Amygdala (tissue), 56 donors: ENCODE measurements at places on chromosomes 5 and 9.

DNA sequence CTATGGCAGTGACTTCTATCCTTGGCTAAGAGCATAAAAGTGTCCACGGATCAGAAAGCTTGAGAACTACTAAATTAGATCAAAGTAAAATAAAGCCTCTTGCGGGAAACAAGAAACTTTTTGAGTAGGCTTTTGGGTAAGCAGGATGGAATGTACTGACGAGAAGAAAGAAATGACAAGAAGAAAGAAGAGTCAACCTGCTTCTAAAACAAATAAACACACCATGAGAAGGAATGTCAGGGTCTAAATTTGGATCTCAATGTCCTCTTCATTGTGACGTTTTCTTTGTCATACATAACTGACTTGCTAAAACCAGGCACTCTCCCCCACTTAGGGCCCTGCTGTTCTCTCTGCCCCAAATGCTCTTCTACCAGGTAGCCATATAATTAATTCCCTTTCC, 290.1 kb upstream of the PTGER4 start:
- DNase-seq: no peak

DNA sequence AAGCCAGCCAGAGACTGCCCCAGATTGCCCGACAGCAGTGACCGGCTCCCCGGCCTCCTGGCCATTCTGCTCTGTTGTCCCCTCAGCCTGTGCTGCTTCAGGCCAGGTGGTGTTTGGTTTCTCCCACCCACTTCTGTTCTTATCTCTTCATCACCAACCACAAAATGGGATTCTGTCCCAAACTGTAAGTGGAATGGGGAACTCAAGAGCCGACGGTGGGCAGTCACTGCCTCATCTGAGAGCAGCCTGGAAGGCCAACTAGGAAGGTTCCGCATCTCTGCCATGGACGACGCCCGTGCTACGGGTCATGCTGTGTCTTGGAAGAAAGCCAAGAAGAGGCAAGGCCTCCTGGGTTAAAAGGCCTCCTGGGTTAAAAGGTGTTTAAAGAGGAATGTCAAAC, 219.0 kb upstream of the PIK3R1 start:
- no peak for DNase-seq

DNA sequence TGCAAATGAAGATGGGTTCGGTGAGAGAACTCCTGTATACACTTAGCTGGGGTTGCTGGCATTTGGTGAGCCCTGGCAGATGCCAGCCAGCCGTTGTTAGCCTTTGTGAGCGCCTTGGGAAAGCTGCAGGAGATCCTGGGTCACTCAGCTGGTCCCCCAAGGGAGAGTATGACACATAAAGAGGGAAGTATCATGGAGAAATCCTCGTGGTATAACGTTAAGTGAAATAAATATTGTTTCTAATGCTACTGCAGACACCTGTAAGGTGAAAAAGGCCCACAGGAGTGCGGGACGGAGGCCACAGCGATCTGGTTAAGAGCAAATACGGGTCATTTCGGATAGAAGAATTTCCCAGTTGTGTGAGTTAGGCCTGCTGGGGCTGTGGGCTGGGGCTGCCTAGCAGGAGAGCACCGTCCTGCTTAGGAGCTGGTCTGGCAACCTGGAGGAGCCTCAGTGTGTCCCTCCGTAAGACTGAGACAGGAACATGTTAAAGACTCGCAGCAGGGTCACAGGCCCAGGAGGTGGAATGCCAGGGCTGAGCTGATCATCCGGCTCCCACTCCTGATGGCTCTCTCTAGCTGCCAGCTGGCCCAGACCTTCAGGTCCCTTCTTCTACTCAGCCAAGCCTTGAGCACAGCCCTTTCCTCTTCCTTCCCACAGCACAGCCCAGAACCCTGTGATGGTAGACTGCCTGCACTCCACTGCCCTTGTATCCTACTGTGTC, 4.9 kb downstream of the NKX2-5 start:
- DNase-seq: no peak

DNA sequence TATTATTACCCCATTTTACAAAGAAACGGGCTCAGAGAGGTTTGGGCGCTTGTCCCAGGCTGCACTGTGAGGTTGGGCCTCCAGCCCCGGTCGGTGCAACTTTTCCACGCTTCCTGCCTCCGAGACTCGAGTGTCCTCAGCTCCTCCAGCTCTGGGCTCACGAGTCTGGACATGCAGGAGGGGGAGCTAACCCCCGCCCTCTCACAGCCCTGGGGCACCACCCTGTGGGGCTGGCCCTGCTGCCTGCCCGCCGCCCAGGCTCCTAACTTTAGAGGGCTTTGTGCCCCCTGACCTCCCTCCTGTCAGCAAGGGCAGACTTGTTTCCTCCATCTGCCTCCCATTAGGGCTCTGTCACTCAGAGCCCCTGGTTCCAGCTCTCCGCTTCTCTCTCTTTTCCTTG, 4.3 kb upstream of the ASB6 start:
- DNase-seq: no peak

DNA sequence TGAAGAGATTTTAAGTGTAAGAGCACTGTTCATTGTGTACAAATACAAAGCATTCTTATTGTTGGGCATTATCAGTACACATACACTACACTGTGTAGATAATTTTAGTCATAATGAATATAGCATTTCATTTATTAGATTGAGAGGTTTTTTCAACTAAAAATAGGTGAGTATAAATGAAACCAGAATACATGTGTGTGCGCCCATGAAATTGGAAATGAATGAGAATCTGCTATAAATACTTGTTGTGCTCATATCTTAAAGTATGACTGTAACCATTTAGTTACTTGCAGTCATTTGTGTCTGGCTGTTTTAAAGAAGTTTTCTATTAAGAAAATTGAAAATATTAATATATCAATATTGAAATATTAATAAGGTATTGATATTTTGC, 189.0 kb upstream of the MEF2C start:
- DNase-seq: no peak

GRCh38 chr5:81066102-81066501, 105.9 kb downstream of the RASGRF2 start:
- DNase-seq: no peak

DNA sequence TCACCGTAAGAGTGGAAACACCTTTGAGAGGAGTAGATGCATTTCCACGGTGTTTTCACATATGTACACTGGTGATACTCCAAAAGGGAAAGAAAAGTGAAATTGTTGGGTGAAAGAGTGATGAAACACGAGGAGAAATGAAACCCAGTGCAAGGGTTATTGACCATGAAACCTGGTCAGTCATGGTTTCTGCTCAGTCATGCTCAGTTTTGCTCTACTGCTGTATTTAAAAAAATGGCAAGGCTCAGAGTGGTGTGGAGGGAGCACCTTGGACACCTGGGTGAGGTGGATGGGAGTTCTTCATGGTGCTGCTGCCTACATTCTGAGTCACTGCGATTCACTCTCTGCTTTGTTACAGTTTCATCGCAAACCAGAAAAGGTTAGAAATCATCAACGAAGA, 32.3 kb downstream of the NTRK2 start:
- DNase-seq: no peak

- DNase-seq: no peak
These were observed 1.2 kb downstream of the CDHR2 start for GRCh38 chr5:176550275-176550831.

DNA sequence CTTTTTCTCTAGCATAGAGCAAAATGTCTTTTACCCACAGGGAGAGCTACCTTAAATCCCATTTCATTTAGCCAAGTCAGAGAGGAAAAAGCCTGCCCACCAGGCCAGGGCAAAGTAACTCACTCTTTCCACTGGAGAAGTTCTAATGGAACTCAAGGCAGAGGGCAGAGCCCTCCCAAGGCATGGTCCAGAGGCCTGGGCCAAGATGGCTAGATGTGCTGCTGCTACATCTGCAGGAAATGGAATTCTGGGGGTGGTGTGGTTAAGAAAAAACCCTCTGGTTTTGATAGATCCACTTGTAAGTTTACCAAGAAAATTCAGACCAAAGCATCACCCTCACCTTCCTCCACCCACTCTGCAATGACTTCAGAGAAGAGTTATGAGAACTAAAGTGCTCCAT, 37.3 kb downstream of the CSF2 start:
- no peak for DNase-seq

- DNase-seq: no peak
These were observed 28.4 kb upstream of the SSBP2 start for GRCh38 chr5:81779125-81779915.

DNA sequence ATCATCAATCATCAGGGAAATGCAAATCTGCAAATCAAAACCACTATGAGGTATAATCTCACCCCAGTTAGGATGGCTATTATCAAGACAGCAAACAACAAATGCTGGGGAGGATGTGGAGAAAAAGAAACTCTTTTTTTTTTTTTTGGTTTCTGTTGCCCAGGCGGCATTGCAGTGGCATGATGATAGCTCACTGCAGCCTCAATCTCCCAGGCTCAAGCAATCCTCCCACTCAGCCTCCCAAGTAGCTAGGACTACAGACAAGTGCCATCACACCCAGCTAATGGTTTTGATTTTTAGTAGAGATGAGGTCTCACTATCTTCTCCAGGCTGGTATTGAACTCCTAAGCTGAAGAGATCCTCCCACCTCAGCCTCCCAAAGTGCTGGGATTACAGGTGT, 5.4 kb upstream of the CNTRL start:
- DNase-seq: no peak

GRCh38 chr5:38827525-38827924, 18.3 kb upstream of the OSMR start:
- no peak for DNase-seq

- no peak for DNase-seq
These were observed 666.9 kb upstream of the KLF4 start for GRCh38 chr9:108156270-108156998.

- no peak for DNase-seq
These were observed 1.0 kb downstream of the EGR1 start for GRCh38 chr5:138466125-138466899.

- no peak for DNase-seq
These were observed 337.1 kb downstream of the GADD45G start for GRCh38 chr9:89941875-89942274.

GRCh38 chr5:6753851-6754250, 40.6 kb downstream of the TENT4A start:
- peak; percentile 20 for DNase-seq

GRCh38 chr9:86978922-86979474, 31.7 kb upstream of the GAS1 start:
- no peak for DNase-seq

GRCh38 chr9:98318834-98319478, 63.5 kb upstream of the TBC1D2 start:
- no peak for DNase-seq

DNA sequence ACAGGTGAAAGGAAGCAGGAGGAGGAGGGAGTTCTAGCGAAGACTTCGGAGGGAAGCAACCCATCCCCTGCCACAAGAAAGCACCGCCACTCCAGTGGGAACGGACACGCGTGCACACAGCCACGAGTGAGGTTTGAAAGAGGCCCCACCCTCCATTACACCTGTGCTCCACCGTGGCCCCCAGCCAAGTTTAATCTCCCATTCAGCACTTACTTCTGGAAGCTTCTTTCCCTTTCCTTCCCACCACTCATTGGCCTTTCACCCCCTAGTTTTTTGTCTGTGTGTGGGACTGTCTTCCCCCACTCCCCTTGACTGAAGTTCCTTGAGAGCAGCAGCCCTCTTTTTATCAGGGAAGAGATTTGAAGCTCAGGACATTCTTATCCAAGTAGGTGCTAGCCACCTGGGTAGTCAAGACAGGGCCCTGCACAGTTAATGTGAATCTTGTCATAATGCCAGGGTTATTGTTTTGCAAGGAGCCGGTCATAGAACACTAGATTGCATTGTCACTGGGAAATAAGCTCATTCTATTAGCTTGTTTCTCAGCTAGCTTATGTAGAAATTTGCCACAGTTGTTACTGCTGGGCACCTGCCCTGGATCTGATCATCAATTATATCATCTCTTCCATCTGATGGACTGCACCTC, 256.0 kb downstream of the DOCK8 start:
- no peak for DNase-seq

- DNase-seq: peak; percentile 42
These were observed 22.4 kb downstream of the ZDHHC11B start for GRCh38 chr5:761854-762710.

GRCh38 chr5:67576112-67576511, 379.5 kb upstream of the CD180 start:
- no peak for DNase-seq

DNA sequence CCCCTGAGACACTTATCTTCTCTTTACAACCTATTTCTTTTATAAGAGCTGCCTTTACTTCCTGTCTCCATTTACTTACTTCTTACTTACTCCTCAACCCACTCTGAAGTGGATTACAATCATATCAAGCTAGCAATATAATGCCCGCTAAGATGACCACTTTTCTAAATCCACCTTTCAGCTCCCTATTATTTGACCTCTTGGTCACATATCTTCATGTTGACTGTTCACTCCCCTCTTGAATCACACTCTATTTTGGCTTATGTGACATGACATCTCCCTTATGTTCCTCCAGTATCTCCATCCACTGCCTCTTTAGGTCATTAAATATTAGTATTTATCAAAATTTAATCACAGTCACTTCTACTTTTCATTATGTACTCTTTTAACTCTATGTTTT, 255.3 kb upstream of the TRPC7 start:
- no peak for DNase-seq

DNA sequence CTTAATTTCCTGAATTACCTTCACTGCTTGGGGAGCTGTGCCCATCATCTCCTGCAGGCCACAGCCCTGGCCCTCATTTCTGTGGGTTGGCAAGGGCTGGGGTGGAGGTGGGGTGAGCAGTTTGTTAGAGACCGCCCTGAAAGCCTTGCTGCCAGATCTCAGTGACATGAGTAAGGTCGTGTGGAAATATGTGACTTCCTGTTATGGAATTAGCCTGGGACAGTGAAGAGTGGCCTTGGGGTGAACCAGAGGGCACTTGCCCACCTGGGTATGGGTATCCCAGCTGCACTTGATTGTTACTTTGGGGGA, 2.5 kb upstream of the HNRNPAB start:
- DNase-seq: no peak

DNA sequence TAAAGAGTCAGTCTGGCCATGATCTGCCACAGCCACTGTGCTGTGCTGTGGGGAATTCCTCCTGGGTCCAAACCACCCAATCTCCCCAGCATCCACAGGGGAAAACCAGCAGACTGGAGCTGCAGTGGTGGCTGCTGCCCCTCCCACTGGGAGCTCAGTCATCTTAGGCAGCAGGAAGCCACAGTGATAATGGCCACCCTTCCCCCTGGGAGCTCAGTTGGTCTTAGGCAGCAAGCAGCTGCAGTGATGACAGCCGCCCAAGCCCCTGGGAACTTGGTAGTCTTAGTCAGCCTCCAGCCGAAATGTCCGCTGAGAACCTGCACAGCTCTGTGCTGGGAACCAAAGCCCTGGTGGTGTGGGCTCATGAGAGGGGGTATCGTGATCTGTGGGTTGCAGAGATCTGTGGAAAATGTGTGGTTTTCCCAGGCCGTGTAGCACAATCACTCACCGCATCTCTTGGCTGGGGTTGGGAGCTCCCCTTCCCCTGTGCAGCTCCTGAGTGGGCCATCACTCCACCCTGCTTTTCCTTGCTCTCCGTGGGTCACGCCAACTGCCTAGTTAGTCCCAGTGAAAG, 38.4 kb upstream of the SMIM15 start:
- no peak for DNase-seq

- no peak for DNase-seq
These were observed 327.0 kb upstream of the KLF4 start for GRCh38 chr9:107816561-107817021.

- DNase-seq: no peak
These were observed 755.0 kb upstream of the ZNF608 start for GRCh38 chr5:125501396-125501795.

- DNase-seq: no peak
These were observed 182.4 kb upstream of the OTULINL start for GRCh38 chr5:14399054-14399692.
